ENCODE measurements at places on chromosomes 2 and 18. TPM values are rescaled to one million over a fixed set of nuclear protein-coding genes. Genes with fewer than 3 reads are reported as not detected.

Gene LRRC30
- not detected for total RNA-seq

- no peak overlapping the region for H3K4me3 ChIP-seq
- H3K36me3 ChIP-seq, result no peaks in the 10 kb centered on the region
- no peaks in the 10 kb centered on the region for H3K4me1 ChIP-seq
- H3K27me3 ChIP-seq, result no peaks in the 10 kb centered on the region
Observed at GRCh38 chr18:43692099-43692690, 414.9 kb upstream of the SYT4 start.

DNA sequence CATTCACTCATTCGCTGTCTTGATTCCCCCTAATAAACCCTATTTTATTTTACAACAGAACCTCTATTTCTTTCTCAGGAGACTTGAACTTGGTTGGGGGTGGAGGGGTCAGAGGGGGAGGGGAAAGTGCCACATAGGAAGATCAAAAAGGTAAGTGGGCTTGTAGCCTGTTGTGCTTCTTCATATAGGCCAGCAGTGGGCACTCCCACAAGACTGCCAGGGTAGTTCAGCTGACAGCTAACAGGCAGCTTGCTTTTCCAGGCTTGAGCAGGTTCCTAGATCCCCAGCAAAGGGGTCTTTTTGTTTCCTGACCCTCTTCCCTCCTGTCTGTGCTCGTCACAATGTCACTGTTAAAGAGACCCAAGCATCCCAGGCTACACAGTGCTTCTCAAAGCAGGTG is 829 bp upstream of the KIAA2012 start:
- no peak overlapping the region for H3K27ac ChIP-seq
- no peak for DNase-seq
- no peaks in the 10 kb centered on the region for H3K36me3 ChIP-seq
- no peak overlapping the region for H3K4me3 ChIP-seq
- H3K4me1 ChIP-seq, result peaks cover 6% of the 10 kb centered on the region

DNA sequence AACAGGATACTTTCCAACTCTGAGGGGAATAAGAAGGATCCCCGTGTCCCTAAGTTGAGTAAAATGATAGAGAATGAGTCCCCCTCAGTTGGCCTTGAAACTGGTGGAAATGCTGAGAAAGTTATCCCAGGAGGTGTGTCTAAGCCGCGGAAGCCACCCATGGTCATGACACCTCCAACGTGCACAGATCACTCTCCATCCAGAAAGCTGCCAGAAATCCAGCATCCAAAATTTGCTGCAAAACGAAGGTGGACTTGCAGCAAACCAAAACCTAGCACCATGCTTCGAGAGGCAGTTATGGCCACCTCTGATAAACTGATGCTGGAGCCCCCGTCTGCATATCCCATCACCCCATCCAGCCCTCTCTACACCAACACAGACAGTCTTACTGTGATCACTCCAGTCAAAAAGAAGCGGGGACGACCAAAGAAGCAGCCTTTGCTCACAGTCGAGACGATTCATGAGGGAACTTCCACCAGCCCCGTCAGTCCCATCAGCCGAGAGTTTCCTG is 270.1 kb downstream of the SETBP1 start:
- no peak overlapping the region for H3K4me3 ChIP-seq
- no peak overlapping the region for H3K27ac ChIP-seq
- H3K4me1 ChIP-seq, result peaks cover 6% of the 10 kb centered on the region

GRCh38 chr2:128834207-128834879 is 515.7 kb upstream of the HS6ST1 start:
- H3K36me3 ChIP-seq, result no peaks in the 10 kb centered on the region
- H3K4me3 ChIP-seq, result no peak overlapping the region
- peaks cover 27% of the 10 kb centered on the region for H3K27me3 ChIP-seq
- no peak for DNase-seq
- no peak overlapping the region for H3K27ac ChIP-seq
- H3K4me1 ChIP-seq, result peaks cover 6% of the 10 kb centered on the region

DNA sequence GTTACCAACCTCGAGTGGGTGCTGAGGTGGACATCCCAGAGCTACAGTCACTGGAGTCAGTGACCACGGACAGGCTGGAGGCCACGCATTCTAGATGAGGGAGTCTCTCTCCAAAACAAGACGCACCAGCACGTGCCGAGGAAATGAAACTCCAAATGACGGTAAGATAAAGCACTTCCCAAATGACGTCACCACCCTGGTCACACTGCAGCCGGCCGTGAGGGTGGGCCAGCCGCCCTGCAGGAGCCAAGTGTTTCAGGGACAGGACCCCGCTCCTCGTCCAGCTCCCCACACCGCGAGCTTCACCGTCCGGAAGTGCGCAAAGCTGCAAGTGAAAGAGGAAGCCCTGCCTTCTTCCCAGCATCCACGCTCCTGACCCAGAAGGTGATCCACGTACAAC is 99.4 kb downstream of the ZNF516 start:
- H3K27ac ChIP-seq, result no peak overlapping the region
- H3K36me3 ChIP-seq, result no peaks in the 10 kb centered on the region
- no peaks in the 10 kb centered on the region for H3K27me3 ChIP-seq
- H3K4me1 ChIP-seq, result peaks cover 26% of the 10 kb centered on the region

- H3K36me3 ChIP-seq, result no peaks in the 10 kb centered on the region
- no peak overlapping the region for H3K4me3 ChIP-seq
- no peaks in the 10 kb centered on the region for H3K4me1 ChIP-seq
- DNase-seq, result no peak
Observed at GRCh38 chr2:85802354-85803103, 48.7 kb downstream of the ATOH8 start.

DNA sequence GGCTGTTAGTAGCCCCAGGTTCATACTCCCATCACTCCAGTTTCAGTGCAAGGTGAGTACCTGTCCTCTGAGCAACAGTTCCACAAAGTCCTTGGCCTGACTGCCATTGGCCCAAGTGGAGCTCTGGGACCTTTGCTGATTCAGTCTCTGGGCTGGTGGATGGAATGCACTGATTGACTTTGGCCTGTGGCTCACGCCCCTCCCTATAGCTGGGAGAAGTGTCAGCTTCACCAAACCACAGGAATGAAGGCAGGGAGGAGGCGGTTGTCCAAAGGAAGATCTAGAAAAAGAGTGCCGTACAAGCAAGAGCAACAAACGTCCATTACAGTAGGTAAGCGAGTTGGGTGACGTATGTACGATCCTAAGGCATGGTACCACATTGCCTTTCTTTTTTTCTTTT is 34.0 kb downstream of the QPCT start:
- H3K4me1 ChIP-seq, result no peaks in the 10 kb centered on the region
- DNase-seq, result no peak
- H3K4me3 ChIP-seq, result no peak overlapping the region
- no peak overlapping the region for H3K27ac ChIP-seq
- H3K27me3 ChIP-seq, result peaks cover 9% of the 10 kb centered on the region
- no peaks in the 10 kb centered on the region for H3K36me3 ChIP-seq

- H3K36me3 ChIP-seq, result no peaks in the 10 kb centered on the region
- H3K4me3 ChIP-seq, result no peak overlapping the region
- H3K27ac ChIP-seq, result no peak overlapping the region
- peaks cover 9% of the 10 kb centered on the region for H3K4me1 ChIP-seq
Observed at GRCh38 chr2:38070438-38070837, 5.5 kb downstream of the CYP1B1 start.
